ENCODE measurements at places on chromosomes 7 and 10. TPM values are rescaled to one million over a fixed set of nuclear protein-coding genes. Genes with fewer than 3 reads are reported as not detected.

Gene CCDC146
- total RNA-seq = 2.0 TPM

Gene AUTS2
- 2.9 TPM for total RNA-seq

Gene ADAM12
- 1.0 TPM for total RNA-seq

Gene PDGFA
- total RNA-seq = 16.0 TPM

Gene SLC26A3
- total RNA-seq = not detected

Gene GPR15LG
- not detected for total RNA-seq

Gene TFPI2
- total RNA-seq = 0.34 TPM

GRCh38 chr10:13741438-13741837 lies 154.7 kb downstream of the PRPF18 start:
- no peaks in the 10 kb centered on the region for H3K36me3 ChIP-seq
- H3K27me3 ChIP-seq = peaks cover 41% of the 10 kb centered on the region
- no peak overlapping the region for H3K4me3 ChIP-seq
- peaks cover 18% of the 10 kb centered on the region for H3K4me1 ChIP-seq

DNA sequence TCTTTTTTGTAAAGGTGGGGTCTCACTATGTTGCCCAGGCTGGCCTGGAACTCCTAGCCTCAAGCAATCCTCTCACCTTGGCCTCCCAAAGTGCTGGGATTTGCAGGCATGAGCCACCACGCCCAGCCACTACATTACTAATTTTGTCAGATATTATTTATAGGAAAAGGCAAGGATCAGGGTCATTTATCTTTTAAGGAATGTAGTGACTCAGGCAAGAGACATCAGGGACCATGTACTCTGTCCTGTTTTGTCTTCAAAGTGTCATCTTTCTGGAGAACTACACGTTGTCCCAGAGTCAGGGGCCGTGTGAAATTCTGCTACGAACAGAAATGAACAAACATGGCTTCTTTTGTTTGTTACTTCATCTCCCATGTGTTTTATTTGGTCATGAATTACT lies 105.3 kb downstream of the NPTX2 start:
- DNase-seq = no peak
- no peaks in the 10 kb centered on the region for H3K36me3 ChIP-seq
- H3K4me1 ChIP-seq = no peaks in the 10 kb centered on the region
- no peak overlapping the region for H3K27ac ChIP-seq
- no peaks in the 10 kb centered on the region for H3K27me3 ChIP-seq

- DNase-seq = no peak
- H3K4me1 ChIP-seq = peaks cover 43% of the 10 kb centered on the region
- H3K36me3 ChIP-seq = peaks cover 19% of the 10 kb centered on the region
- H3K27ac ChIP-seq = peak overlapping the region; percentile 67
- H3K27me3 ChIP-seq = no peaks in the 10 kb centered on the region
- H3K4me3 ChIP-seq = no peak overlapping the region
These were observed 27.6 kb downstream of the ERLIN1 start for GRCh38 chr10:100158044-100158805.

GRCh38 chr10:4568731-4569130 lies 257.3 kb upstream of the AKR1E2 start:
- no peak for DNase-seq
- no peaks in the 10 kb centered on the region for H3K4me1 ChIP-seq
- H3K36me3 ChIP-seq = no peaks in the 10 kb centered on the region

GRCh38 chr7:124722292-124722691 lies 43.3 kb downstream of the GPR37 start:
- no peaks in the 10 kb centered on the region for H3K36me3 ChIP-seq
- no peak for DNase-seq
- H3K27me3 ChIP-seq = no peaks in the 10 kb centered on the region
- no peak overlapping the region for H3K27ac ChIP-seq
- no peaks in the 10 kb centered on the region for H3K4me1 ChIP-seq

DNA sequence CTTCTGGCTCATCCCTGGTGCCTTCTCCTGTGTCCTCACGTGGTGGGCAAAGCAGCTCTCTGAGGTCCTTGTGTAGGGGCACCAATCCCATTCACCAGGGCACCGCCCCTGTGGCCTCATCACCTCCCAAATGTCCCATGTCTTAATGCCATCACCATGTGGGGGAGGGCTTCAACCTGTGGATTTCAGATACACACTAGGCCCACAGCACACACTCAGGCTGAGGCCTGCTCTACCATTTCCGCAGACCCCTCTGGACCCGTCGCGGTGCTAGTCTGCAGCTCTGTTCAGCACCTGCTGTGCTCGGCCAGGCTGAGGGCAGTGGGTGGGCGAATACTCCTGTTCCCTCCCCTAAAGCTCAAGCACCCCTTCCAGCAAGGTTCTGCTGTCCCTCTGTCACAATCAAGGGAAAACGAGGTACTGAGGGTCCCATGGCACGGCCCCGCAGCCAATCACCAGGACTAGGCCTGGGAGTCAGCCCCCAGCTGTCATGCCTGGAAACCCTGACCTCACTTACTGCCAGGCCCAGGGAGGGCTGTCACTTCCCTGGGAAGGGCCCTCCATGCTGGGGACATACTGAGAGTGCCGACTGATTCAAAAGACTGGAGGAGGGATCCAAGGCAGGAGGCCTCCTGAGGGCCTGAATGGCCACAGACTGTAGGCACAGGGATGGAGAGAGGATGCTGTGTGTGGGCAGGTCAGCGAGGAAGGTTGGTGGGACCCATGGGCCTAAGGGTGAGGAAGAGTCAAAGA lies 123.8 kb upstream of the RET start:
- DNase-seq = no peak
- H3K4me3 ChIP-seq = no peak overlapping the region
- H3K36me3 ChIP-seq = no peaks in the 10 kb centered on the region
- H3K27me3 ChIP-seq = peaks cover 13% of the 10 kb centered on the region
- no peaks in the 10 kb centered on the region for H3K4me1 ChIP-seq
- no peak overlapping the region for H3K27ac ChIP-seq

DNA sequence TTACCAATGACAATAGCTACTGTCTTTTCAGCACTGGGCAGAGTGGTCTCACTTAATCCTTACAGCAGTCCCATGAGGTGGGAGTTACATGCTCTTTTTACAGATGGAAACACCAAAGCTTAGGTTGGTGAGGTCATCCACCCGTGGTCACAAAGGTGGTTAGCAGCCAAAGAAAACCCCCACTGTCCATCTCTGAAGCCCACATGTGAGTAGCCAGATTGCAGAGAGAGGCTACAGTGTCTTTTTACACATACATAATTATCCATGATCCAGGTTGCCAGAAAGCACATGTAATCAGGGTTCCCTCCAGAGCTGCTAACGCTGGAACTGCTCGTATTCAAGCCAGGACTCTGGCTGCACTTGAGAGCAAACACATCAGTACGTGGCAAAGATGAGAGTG lies 24.6 kb upstream of the ANKRD2 start:
- no peak overlapping the region for H3K27ac ChIP-seq
- DNase-seq = no peak
- H3K27me3 ChIP-seq = no peaks in the 10 kb centered on the region
- H3K4me3 ChIP-seq = no peak overlapping the region
- H3K36me3 ChIP-seq = no peaks in the 10 kb centered on the region

DNA sequence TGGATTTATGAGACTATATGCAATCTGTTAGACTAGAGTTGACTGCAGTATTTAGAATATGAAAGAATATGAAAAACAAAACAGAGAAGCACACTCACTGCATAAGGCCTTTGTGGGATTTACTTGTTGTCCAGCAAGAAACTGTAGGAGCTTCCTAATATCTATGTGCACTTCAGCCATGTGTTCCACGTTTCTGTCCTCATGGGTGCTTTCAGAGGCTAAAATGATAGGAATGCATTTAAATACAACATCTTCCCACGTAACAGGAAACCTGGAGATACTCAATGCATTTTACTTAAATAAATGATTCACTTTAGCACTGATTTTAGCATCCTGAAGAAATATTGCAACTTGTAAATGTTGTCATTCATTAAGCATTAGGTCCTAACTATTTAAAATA lies 11.7 kb downstream of the HUS1 start:
- peaks cover 18% of the 10 kb centered on the region for H3K36me3 ChIP-seq
- H3K4me1 ChIP-seq = peaks cover 37% of the 10 kb centered on the region
- DNase-seq = no peak
- H3K27ac ChIP-seq = no peak overlapping the region

- DNase-seq = peak; percentile 26
- no peaks in the 10 kb centered on the region for H3K4me1 ChIP-seq
- H3K27ac ChIP-seq = no peak within 1 kb of the TSS
- peak within 1 kb of the TSS; percentile 74 for H3K4me3 ChIP-seq
These were observed at the start of gene CCDC3 for GRCh38 chr10:13001041-13001886. Gene CCDC3, minus strand, starts transcription at chr10:13001713. Its CDS starts 143 bp downstream, at chr10:13001570.

DNA sequence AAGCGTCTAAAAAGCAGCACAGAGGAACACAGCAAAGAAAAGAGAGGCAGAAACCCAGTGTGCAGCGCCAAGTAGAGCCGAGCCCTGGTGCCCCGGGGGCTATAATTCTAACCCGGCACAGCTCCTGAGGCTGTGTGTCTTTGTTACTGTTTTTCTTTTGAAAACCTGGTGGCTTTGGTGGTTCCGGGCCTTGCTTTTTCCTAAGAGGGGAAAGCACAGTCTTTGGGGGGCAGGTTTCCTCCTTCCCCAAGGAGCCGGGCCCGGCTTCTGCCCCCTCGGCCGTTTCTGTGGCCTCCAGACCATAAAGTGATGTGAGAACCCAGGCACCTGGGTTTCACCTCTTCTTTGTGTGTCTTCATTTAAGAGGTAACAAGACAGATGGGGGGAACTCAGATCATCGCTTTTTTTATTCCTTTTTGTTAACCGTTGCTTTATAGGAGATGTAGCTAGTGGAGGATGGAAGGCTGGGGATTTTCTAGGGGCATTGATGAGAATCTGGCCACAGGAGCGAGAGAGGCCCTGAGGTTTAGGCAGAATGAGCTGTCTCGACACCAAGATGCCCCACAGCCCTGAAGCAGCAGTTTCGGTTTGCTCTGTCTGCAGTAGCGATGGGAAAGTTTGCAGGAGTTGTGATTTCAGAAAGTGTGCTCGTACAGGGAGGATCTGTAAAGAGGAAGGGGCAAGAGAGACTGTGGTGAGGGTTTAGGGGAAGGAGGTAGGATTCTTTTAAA lies 367.8 kb upstream of the GALNT17 start:
- peak overlapping the region; percentile 51 for H3K4me3 ChIP-seq
- peak overlapping the region; percentile 73 for H3K27ac ChIP-seq
- no peaks in the 10 kb centered on the region for H3K27me3 ChIP-seq
- H3K36me3 ChIP-seq = no peaks in the 10 kb centered on the region

All from activated T-cell treated with anti-CD3 and anti-CD28 coated beads, Interleukin-2, amount 50 U/mL, for 72 hours (primary cell).